ENCODE measurements at places on chromosomes 11 and 22.

DNA sequence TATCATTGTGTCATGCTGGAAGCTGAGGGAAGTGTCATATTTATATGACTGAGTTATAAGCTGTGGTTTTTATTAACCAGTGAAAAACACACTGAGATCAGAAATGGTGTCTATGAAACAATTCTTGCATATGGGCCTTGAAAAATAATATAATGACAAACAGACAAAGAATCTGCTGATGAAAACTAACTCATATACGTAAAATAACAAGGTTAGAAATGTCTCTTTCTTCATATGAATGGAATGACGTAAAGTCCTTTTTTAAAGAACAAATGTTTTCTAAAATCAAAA, 48.8 kb upstream of the PHF21B start:
- DNase-seq = no peak

GRCh38 chr22:49760280-49760629, 67.4 kb downstream of the BRD1 start:
- DNase-seq = no peak

DNA sequence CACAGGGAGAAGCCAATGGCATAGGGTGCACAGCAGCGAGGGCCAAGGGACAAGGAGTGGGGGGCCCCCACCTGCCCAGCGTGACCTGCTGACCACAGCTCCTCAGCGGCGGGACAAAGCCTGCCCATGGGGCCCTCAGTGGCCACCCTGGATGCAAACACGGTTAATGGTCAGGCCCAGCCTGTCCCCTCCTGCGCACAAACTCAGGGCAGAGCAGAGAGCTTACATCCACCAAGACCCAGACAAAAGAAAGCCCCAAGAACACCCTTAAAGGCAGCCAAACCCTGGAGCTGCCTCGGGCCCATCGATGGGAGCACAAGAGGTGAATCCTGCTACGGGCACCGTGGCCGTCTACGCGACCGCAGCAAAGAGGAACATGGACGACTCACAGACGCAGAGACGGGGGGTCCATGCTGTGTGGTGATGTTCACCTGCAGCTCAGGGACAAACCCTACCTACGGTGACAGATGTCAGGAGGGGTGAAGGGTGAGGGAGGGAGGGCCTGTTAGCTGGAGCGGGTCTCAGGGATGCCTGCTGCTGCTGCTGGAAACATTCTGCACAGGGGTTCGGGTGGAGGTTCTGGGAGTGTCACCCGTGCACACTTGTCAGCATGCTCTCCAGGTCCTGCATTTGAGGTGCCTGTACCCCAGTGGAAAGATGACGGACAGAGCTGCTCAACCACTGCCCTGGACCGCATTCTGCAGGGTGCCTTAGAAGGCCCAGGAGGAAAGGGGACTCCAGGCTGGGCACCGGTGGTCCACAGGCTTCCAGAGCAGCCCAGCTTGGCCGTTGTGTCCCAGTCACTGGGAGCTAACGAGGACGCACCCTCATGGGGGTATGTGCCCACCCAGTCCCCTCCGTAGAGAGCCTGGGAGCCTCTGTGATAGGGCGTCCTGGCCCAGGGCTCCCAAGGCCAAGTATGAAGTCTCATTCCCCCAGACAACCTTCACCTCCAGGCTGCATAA, 11.6 kb downstream of the ASCL2 start:
- no peak for DNase-seq

DNA sequence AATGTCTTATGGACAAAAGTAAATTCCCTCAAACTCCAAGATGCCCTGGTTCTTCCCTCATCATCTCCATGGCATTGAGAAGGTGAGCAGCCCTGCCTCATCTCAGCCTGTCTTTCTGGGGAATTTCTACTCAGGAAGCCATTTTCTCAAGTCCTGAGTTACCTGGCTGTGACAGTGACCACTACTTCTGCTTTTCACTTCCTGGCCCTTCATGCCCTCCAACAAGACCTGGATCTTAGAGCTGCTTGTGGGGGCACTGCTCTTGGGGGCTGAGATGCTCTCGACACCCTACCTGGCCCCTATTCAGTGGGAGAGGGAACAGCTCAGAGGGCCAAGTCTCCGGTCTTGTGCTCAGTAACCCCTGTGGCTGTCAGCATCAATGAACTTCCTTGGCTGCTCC, 5.5 kb upstream of the IGSF22 start:
- no peak for DNase-seq

DNA sequence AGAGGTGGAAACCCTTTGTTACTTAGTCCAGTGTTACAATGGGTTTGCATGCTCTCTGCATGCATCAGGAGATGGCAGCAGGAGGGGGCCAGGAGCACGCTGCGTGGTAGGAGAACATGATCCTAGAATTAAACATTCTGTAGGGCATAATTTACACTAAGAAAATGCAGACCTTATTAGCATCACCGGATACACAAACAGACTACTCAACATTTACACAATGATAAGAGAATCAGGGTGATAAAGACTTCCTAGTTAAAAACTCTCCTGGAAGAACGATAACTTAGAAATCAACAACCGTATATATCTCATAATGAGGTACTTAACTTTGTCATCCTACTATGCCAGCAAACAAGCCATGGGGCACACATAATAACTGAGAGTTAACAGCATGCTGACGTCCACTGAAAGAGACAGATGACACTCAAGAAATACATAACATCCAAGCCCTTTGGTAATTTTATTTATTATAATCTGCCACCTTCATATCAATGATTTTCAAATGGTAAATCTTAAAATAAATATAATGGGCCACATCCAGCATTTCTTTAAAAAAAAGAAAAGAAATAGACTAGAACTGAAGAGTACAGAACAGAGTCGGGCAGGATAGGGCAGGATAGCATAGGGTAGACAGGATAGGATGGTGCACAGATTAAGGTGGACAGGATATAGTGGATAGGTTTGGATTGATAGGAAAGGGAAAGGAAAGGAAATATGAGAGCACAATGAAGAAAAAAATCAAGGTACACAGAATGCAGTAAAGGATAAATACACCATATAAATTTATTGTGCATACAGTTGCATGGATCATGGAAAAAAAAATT, 27.5 kb downstream of the CADM1 start:
- DNase-seq = no peak
